SIG-M5 (cell line): ENCODE measurements at places on chromosomes 13 and 19.

DNA sequence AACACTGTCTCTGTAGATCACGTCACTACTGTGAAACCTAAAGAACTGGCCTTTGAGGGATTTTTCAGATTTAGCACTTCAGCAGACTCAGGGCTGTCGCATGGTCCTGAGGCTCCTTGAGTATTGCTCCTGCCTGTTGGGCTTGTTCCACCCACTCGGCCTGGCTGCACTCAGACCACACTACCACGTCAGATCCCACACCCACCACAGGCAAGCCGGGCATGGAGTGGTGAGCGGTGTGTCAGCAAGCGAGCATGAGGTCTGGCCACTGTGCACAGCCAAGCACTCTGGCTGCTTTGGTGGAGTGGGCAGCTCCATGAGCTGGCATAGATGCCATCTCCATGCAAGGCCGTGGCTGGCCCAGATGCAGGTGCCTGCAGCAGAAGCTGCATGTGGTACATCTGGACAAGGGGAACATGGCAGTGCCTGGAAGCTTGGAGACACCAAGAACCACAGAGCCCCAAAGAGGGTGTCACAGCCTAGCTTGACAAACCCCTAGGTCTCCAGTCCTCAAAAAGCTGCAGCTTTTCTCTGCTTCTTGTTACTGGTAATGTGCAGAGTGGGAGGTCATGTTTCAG lies 9.4 kb upstream of the IGFL1 start:
- no peak for DNase-seq

- no peak for DNase-seq
Observed at GRCh38 chr13:101930331-101930730, 471.5 kb downstream of the FGF14 start.

GRCh38 chr19:32287086-32287485 lies 58.3 kb upstream of the ZNF507 start:
- DNase-seq = no peak

GRCh38 chr13:103288114-103288513 lies 221.9 kb upstream of the SLC10A2 start:
- DNase-seq = no peak

DNA sequence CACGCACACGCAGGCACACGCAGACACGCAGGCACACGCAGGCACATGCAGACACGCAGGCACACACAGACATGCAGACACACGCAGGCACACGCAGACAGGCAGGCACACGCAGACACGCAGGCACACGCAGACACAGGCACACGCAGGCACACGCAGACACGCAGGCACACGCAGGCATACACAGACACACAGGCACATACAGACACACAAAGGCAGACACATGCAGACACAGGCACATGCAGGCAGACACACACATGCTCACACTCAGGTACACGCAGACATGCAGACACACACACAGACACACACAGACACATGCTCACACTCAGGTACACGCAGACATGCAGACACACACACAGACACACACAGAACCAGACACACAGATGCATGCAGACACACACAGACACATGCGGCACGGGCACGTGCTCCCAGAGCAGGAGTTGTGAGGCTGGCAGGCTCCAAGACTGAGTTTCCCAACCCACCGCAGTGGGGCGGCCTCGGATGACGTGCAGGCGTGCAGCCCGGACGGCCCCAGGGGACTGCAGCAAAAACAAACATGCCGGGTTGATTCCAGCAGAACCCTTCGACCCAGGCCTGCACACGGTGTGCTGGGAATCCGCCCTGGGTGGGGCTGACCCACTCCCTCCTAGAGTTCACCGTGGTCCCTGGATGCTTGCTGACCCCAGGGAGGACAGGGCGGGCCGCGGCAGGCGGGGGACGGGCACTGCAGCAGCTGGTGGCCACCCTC lies 100.0 kb downstream of the GADD45B start:
- no peak for DNase-seq

GRCh38 chr13:36360903-36361302 lies 14.7 kb upstream of the SPART start:
- no peak for DNase-seq

DNA sequence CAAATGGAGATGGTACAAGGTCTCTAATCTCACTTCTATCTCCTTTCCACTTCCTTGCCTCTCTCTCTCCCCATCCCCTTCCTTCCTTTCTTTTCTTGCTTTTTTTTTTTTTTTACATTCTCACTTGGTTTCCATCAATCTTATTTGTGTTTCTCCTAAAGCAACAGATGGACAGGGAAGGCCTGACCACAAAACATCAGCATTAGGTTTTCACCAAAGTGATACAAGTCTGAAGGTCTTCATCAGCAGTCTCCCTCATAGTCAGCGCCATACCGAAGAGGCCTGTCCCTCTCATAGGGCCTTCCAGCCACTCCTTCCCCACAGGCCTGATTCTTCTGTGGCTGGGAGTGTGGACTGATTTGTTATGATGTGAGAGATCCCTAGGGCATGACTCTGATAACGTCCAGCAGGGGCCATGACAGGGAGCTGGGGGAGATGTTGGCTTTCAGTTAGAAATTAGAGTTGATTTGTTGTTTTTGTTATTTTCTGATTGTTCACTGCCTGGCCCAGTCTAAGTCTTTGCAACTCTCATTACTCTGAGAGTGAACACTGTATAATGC lies 158.7 kb downstream of the SLC7A1 start:
- no peak for DNase-seq

GRCh38 chr19:53989600-53990533 lies 1.6 kb upstream of the CACNG6 start:
- DNase-seq = no peak

GRCh38 chr13:41312176-41312500 lies 1.1 kb downstream of the NAA16 start:
- DNase-seq = no peak

DNA sequence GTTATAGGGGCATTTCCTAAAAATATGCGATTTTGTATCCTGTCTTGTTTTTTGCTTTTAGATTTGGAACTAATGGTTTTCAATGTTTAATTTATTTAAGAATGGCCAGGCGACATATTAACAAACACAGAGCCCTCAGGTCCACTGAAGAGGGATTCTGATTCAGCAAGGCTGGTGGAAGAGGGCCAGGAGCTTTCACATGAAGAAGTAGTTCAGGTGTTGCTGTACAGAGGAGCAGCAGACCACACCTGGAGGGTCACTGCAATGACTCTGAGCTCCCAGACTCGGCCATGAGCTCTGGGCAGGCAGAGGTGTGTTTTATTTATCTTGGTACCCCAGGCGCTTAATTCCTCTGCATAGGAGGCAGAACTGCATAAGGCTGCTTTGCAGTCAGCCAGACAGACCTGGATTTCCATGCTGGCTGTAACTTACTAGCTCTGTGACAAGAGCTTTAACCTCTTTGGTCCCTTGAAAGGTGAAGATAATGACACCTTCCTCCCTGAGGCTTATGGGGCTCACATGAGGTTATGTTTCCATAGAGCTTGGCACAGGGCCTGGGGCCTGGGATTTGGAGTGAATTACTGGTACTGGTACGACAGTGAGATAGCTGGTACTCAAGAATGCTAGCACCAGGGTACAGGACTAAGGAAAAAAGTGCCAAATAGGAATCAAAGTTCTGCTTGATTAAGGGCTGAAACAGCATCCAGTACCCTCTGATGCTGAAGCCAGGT lies 184.7 kb downstream of the OXGR1 start:
- no peak for DNase-seq

GRCh38 chr13:39253774-39254173 lies 215.5 kb downstream of the NHLRC3 start:
- DNase-seq = no peak

DNA sequence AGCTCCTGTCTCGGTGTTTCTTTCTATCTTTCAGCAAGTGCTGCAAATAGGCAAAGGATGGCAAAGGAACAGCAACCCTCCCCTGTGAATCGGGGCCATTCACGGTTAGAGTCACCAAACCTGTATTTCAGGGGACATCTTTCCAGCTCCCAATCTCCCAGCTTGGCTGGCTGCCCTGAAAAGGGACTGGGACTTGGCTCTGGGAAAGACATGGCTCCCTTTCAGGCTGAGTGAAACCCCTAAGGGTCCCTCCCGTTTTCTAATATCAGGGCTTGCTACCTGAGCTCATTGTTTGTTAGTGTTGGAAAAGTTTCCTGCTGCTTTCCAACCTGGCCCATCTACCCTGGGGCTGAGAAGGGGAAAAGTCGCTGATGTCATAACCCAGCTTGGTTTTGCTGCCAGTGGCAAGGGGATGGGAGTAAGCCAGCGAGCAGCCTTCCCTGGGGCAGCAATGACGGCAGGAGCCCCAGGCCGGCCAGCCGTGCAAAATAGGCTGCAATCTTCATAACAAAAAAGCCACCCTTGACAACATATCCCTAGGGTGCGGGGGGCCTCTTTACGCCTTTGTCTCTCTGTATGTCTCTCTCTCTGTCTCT lies 29.9 kb downstream of the SERP2 start:
- DNase-seq = no peak

DNA sequence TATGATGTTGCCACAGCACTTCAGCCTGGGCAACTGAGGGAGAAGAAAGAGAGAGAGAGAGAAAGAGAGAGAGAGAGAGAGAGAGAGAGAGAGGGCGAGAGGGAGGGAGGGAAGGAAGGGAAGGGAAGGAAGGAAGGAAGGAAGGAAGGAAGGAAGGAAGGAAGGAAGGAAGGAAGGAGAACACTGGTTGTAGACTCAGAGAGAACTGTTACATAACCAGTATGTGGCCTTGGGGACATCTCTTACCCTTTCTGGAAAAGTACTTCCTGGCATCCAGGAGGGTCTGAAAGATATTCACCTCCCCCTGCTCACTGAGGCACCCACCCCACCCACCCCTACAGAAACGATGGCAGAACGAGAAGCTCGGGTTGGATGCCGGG lies 2.7 kb upstream of the ARHGEF1 start:
- no peak for DNase-seq

DNA sequence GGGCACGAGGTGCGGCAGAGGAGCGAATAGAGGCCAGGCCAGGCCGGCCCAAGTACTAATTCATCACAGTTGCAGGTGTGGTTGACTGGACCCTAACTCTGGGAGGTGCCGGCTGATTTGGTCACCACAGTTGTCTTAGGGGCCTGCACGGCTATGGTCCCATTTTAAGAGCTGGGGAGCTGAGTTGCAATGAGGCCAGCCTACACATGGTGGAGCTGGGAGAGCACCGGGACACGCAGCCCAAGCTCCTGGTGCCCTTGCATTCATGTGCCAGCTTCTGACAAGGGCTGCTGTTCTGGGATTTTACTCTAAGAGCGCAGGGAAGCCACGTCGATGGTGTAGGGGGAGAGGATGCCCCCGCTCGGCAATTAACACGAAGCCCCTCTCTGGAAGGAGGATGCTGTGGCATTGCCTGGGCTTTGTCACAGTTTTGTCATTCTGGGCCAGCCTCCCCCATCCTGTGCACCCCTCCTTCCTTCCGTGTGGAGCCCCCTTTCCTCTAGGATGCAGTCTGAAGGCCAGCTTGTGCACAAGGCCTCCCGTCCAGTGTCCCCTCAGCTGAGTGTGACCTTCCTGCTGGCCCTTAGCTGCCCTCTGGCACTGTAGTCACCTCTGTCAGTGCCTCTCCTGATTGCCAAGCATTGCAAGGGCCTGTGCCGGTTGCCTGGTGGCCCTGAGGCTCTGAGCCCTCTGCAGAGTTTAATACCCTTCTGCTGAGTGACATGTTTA lies 109.4 kb upstream of the C1QTNF9B start:
- DNase-seq = no peak

GRCh38 chr13:85170372-85170771 lies 628.8 kb downstream of the SLITRK6 start:
- DNase-seq = no peak

GRCh38 chr19:1650650-1651567 lies 1.5 kb downstream of the TCF3 start:
- DNase-seq = no peak

- DNase-seq = no peak
Observed at GRCh38 chr19:12085074-12085818, 20.7 kb downstream of the ZNF844 start.

DNA sequence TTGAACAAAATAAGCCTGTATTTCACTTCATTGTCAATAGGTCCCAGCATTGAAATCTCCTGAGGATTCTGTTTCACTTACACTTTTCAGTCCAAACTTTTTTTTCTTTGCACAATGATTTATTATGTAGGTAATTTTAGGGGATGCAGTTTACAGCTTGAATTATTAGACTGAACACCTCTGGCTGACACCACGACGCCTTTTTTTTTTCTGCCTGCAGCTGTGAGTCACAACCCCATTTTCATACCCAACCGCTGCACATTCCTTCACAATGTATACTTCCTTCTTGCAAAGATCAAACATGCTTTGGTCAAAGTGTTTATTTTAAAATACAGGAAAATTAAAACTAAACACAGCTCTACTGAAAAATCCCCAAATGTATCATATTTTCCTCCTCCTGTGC lies 11.4 kb downstream of the ZIC2 start:
- no peak for DNase-seq

DNA sequence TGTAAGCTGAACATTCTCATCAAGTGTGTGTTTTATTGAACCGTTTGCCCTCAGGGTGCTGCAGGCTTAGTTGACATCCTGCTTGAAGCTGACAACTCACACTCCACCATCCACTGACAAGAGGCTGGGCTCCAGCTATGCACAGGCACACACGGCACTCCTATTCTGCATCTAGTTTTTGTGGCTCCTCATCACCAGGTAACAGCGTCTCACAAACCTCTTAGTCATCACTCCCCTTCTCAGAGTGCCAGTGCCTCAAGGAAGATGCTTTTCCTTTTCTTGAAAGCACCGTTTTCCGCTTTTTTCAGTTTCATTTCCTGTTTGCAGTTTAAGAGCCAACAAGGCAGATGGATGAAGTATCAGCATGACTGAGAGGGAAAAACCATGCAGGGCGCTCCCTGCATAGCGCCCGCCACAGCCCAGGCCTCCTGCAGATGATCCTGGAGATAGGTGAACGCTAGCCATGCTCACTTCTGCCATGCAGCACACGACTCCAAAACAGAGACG lies 491.2 kb downstream of the COG6 start:
- no peak for DNase-seq

DNA sequence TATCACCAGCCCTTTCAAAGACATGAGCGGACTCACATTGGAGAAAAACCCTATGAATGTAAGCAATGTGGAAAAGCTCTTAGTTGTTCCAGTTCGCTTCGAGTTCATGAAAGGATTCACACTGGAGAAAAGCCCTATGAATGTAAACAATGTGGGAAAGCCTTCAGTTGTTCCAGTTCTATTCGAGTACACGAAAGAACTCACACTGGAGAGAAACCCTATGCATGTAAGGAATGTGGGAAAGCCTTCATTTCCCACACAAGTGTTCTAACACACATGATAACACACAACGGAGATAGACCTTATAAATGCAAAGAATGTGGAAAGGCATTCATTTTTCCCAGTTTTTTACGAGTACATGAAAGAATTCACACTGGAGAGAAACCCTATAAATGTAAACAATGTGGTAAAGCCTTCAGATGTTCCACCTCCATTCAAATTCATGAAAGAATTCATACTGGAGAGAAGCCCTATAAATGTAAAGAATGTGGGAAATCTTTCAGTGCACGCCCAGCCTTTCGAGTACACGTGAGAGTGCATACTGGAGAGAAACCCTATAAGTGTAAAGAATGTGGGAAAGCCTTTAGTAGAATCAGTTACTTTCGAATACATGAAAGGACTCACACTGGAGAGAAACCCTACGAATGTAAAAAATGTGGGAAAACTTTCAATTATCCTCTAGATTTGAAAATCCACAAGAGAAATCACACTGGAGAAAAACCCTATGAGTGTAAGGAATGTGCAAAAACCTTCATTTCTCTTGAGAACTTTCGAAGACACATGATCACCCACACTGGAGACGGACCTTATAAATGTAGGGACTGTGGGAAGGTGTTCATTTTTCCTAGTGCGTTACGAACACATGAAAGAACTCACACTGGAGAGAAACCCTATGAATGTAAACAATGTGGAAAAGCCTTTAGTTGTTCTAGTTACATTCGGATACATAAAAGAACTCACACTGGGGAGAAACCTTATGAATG lies 17.6 kb downstream of the ZNF791 start:
- DNase-seq = no peak

GRCh38 chr13:112859817-112860190 lies 109.2 kb upstream of the MCF2L start:
- DNase-seq = no peak
